ENCODE measurements at places on chromosomes 7 and 10. TPM values are rescaled to one million over a fixed set of nuclear protein-coding genes. Genes with fewer than 3 reads are reported as not detected.

DNA sequence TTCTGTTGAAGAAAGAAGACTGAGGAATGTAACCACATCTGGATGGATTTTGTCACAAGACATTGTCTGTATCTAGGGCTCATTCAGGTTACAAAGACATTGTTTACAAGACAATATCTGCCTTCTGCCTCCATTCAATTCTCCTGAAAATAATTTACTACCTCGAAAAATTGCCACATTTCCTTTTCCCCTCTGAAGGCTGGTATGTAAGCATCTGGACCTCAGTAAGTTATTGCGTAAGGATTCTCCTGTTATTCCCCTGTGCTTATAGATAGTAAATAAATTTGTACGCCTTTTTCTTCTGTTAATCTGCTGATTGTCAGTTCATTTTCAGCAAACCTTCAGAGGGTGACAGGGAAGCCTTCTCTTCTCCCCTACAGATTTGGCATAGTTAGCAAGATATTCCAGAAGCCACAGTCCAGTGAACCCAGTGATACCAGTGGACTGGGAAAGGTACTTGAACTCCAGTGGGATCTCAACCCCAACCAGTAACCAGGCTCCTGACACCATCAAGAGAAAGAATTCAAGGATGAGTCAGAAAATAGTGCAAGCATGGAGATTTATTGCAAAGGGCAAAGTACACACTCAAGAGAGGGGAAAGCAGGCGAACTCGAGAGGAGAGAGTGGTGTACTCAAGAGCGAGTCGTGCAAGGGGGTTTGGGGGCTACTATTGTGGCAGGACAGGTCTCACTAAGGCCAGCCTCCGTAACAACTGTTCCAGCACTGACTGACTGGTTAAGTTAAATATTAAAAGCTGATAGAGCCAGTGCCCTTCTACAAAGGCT, 706.9 kb upstream of the GHITM start:
- H3K4me1 ChIP-seq = no peaks in the 10 kb centered on the region
- H3K27me3 ChIP-seq = no peaks in the 10 kb centered on the region
- no peak for DNase-seq
- H3K36me3 ChIP-seq = peaks cover 3% of the 10 kb centered on the region
- H3K27ac ChIP-seq = no peak overlapping the region

DNA sequence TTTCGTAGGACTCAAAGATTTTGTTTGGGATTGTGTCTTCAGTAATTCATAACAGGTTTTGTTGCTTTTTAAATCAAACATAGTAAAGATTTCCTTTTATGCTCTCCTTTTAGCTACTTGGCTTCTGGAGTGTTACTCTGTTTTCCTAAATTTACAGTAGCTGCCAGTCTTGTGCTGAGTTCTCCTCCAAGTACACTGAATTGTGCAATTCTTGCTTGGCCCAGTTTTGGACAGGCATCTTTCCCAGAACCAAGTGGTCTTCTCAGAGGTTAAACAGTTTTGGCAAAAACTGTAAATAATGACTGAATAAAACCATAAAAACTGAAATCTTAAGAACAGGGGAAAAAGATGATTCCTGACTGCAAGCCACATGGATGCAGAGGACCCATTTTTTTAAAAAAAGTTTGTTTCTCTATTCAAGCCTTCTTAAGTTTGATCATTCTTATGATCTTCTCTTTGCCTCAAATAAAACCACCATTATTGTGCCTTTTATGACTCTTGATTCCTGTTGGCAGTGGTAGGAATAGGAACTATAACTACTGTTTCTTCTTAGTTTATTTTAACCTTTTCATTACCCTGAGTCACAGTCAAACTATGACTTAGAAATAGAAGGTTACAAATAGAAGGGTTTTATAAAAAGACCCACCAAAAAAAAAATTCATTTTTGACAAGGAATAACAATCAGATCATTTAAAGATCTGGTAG, 88.0 kb downstream of the MDFIC start:
- peak overlapping the region; percentile 27 for H3K27ac ChIP-seq
- H3K27me3 ChIP-seq = no peaks in the 10 kb centered on the region
- H3K36me3 ChIP-seq = peaks cover 4% of the 10 kb centered on the region
- H3K4me1 ChIP-seq = peaks cover 22% of the 10 kb centered on the region
- no peak for DNase-seq

Gene RUFY2
- 19.8 TPM for total RNA-seq

DNA sequence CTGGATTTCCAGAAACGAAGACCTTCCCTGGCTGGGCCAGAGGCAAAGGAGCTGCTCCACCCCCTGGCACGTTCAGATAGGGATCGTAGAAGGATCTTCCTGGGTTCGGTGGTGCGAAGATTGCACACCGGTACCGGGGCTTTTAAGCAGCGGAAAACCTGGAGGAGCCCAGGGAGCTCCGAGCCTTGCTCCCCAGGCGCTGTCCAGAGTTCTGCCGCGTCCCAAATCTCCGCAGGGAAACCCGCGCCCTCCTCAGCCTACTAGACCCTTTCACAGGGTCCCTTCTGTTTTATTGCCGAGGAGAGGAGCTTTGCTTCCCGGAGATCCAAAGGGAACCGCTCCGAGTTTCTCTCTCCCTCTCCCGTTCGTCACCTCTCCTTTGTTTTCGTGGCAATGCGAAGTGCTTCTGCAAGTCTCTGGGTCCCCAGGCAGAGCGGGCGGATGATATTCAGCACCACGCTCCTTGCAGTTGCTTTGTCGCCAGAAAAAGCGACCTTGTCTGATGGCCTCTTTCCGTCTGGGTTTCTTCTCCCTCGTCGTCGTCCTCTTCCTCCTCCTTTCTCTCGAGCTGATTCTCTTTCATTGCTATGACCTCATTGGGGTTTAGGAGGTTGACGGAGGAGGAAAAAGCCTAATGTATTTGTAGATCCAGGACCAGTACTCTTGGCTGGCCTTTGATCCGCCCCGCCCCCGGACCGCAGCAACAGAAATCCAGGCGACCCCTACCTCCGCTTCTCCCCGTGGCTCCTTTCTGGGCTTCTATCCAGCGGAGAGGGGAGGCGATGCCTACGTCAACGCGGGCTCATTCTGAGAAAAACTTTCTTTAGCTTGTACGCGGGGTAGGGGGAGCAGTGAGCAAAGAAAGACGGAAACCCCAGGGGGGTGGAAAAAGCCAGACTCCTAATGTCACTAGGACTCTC, at the start of gene TMEM196:
TSS of gene TMEM196 (minus strand) at position 777 of the 920 bp plus-strand sequence. CDS start 921 bp downstream, outside the sequence.
- H3K27me3 ChIP-seq = peaks cover 41% of the 10 kb centered on the region
- no peak within 1 kb of the TSS for H3K27ac ChIP-seq
- DNase-seq = no peak

- no peaks in the 10 kb centered on the region for H3K4me1 ChIP-seq
- DNase-seq = no peak
- H3K4me3 ChIP-seq = no peak overlapping the region
- H3K27me3 ChIP-seq = no peaks in the 10 kb centered on the region
These were observed 166.3 kb downstream of the ZNF438 start for GRCh38 chr10:30865141-30865926.

Measured in chondrocyte (in vitro differentiated cells).